ENCODE measurements at places on chromosomes 12 and 14.

GRCh38 chr12:77049767-77050353 lies 15.5 kb downstream of the E2F7 start:
- H3K27me3 ChIP-seq, result no peaks in the 10 kb centered on the region
- no peak overlapping the region for H3K27ac ChIP-seq
- H3K4me1 ChIP-seq, result no peaks in the 10 kb centered on the region
- H3K36me3 ChIP-seq, result peaks cover 56% of the 10 kb centered on the region
- H3K4me3 ChIP-seq, result no peak overlapping the region

GRCh38 chr12:130920119-130920703 lies 33.5 kb upstream of the ADGRD1 start:
- H3K4me3 ChIP-seq, result no peak overlapping the region
- H3K27ac ChIP-seq, result no peak overlapping the region
- H3K4me1 ChIP-seq, result peaks cover 60% of the 10 kb centered on the region
- peaks cover 45% of the 10 kb centered on the region for H3K27me3 ChIP-seq
- no peaks in the 10 kb centered on the region for H3K36me3 ChIP-seq

- peak overlapping the region; percentile 21 for H3K27ac ChIP-seq
- no peak overlapping the region for H3K4me3 ChIP-seq
- H3K36me3 ChIP-seq, result no peaks in the 10 kb centered on the region
- H3K27me3 ChIP-seq, result peaks cover 4% of the 10 kb centered on the region
- H3K4me1 ChIP-seq, result peaks cover 40% of the 10 kb centered on the region
- no peak for DNase-seq
These were observed 65.3 kb downstream of the CACNA1C start for GRCh38 chr12:2118061-2118460.

DNA sequence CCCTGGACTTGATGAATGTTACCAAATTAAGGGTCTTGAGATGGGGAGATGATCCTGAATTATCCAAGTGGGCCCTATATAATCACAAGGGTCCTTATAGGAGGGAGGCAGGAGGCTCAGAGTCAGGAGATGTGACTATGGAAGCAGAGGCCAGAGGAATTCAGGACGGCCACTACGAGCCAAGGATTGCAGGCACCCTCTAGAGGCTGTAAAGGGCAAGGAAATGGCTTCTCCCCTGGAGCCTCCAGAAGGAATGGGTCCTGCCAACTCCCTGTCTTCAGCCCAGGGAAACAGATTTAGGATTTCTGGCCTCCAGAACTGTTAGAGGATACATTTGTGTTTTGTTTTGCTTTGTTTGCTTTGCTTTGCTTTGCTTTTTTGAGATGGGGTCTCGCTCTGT lies 8.8 kb downstream of the BDKRB1 start:
- no peak overlapping the region for H3K4me3 ChIP-seq
- H3K27ac ChIP-seq, result no peak overlapping the region
- H3K27me3 ChIP-seq, result peaks cover 13% of the 10 kb centered on the region
- no peaks in the 10 kb centered on the region for H3K4me1 ChIP-seq
- DNase-seq, result no peak

GRCh38 chr12:6200256-6201212 lies at the start of gene CD9:
CD9 (plus strand) TSS chr12:6200400; CDS start chr12:6200500, 100 bp downstream.
- H3K27me3 ChIP-seq, result peaks cover 62% of the 10 kb centered on the region
- H3K27ac ChIP-seq, result no peak within 1 kb of the TSS
- no peaks in the 10 kb centered on the region for H3K36me3 ChIP-seq
- peak within 1 kb of the TSS; percentile 77 for H3K4me3 ChIP-seq
- H3K4me1 ChIP-seq, result peaks cover 62% of the 10 kb centered on the region

- H3K36me3 ChIP-seq, result no peaks in the 10 kb centered on the region
- no peak overlapping the region for H3K4me3 ChIP-seq
- H3K27me3 ChIP-seq, result no peaks in the 10 kb centered on the region
- no peak for DNase-seq
- no peak overlapping the region for H3K27ac ChIP-seq
- no peaks in the 10 kb centered on the region for H3K4me1 ChIP-seq
These were observed 80.6 kb downstream of the CCDC59 start for GRCh38 chr12:82277582-82277981.

GRCh38 chr12:48542300-48542928 lies 17.0 kb downstream of the OR8S1 start:
- H3K36me3 ChIP-seq, result no peaks in the 10 kb centered on the region
- peak; percentile 21 for DNase-seq
- no peaks in the 10 kb centered on the region for H3K4me1 ChIP-seq
- no peak overlapping the region for H3K4me3 ChIP-seq
- H3K27me3 ChIP-seq, result peaks cover 7% of the 10 kb centered on the region

DNA sequence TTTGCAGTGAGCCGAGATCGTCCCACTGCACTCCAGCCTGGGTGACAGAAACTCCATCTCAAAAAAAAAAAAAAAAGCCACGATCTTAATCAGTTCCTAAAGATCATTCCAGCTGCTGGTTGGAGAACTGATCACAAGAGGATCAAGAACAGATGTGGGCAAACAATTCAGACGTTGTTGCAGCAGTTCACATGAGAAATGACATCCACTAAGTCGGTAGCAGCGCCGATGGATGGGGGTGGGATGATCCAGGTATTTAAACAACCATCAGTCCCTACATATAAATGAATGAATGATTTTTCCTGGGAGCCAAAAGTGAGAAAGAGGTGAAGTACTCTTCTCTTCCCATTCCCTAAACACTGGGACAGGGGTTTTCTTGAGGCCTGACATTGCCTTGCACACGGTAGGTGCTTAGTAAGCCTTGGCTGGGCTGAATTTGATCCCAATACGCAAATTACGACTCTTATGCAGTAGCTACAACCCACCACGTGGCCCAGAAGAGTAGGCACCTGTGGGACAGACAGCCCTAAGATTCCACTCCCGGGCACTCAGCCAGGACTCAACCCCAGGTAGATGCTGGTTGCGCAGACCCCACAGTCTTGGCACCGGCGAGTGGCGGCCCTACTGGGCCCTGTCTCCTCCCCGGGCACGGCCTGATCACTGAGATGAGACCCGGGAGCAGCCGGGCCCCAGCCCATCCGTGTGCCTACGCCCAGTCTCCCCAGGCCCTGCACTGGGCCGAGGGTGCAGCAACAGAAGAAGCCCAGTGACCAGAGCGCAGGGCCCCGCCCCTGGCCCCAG lies 565 bp downstream of the SPRYD3 start:
- no peak overlapping the region for H3K27ac ChIP-seq
- peaks cover 27% of the 10 kb centered on the region for H3K36me3 ChIP-seq
- peaks cover 37% of the 10 kb centered on the region for H3K4me1 ChIP-seq

DNA sequence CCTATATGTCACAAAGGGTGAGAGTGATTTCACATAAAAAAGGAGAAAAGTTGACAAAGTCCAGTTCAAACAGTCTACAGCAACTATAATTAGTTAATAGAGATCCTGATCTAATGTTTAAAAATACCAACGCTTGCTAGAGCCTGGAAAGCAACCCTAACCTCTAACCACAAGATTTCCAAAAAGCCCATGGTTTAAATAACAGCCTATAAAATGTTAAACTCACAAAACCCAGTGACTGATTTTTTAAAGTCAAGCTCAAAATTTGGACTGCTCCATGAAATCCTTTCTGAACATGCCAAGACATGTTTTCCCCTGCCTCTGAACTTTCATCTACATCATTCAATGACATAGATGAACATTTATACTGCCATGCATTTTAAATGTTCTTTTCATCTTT lies 81.6 kb downstream of the PLEKHG7 start:
- DNase-seq, result no peak
- H3K36me3 ChIP-seq, result peaks cover 7% of the 10 kb centered on the region
- no peak overlapping the region for H3K4me3 ChIP-seq
- H3K4me1 ChIP-seq, result peaks cover 8% of the 10 kb centered on the region
- H3K27ac ChIP-seq, result no peak overlapping the region

All from nephron progenitor cell (in vitro differentiated cells).